ENCODE measurements at places on chromosomes 6 and 20. TPM values are rescaled to one million over a fixed set of nuclear protein-coding genes. Genes with fewer than 3 reads are reported as not detected.

The COX4I2 gene
- total RNA-seq, result not detected

The SIRPD gene
- 0.30 TPM for total RNA-seq

- peaks cover 3% of the 10 kb centered on the region for H3K4me1 ChIP-seq
- no peak overlapping the region for H3K4me3 ChIP-seq
- H3K27ac ChIP-seq, result no peak overlapping the region
- H3K36me3 ChIP-seq, result peaks cover 18% of the 10 kb centered on the region
- DNase-seq, result no peak
- H3K27me3 ChIP-seq, result no peaks in the 10 kb centered on the region
Observed at GRCh38 chr20:62202083-62202395, 18.0 kb downstream of the HRH3 start.

- no peak overlapping the region for H3K4me3 ChIP-seq
- no peak overlapping the region for H3K27ac ChIP-seq
- peaks cover 27% of the 10 kb centered on the region for H3K36me3 ChIP-seq
- DNase-seq, result no peak
- peaks cover 9% of the 10 kb centered on the region for H3K4me1 ChIP-seq
Observed at GRCh38 chr6:57421503-57421902, 104.1 kb downstream of the PRIM2 start.

DNA sequence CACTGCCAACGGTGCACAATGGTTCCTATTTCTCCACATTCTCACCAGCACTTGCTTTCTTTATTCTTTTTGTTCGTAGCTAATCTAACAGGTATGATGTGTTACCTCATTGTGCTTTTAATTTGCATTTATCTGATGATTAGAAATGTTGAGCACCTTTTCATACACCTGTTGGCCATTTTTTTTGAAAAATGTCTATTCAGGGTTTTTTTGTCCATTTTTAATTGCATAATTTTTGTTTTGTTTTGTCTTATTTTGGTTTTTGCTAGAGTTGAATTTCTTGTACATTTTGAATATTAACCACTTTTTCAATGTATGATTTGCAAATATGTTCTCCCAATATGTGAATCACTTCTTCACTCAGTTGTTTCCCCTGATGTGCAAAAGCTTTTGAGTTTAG lies 150.6 kb downstream of the TENT5A start:
- no peak overlapping the region for H3K4me3 ChIP-seq
- no peaks in the 10 kb centered on the region for H3K4me1 ChIP-seq
- H3K27ac ChIP-seq, result no peak overlapping the region
- DNase-seq, result no peak
- no peaks in the 10 kb centered on the region for H3K36me3 ChIP-seq

DNA sequence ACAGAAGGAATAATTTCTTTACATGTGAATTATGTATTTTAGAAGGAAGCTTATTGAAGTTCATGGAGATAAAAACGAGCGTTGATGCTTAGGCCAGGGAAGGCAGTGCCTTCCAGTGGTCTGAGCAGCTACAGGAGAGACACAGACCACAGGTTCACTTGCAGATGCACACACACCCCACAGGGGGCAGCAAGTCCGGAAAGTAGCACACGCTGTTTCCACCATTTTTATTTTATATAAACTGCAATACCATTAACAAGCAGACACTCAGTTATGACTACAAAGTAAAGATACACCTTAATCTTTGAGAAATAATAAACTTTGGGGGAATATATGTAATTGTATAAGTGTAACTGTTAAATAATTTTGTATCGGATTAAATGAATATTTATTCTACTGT lies 13.5 kb upstream of the DACT2 start:
- no peaks in the 10 kb centered on the region for H3K4me1 ChIP-seq
- no peak for DNase-seq
- no peaks in the 10 kb centered on the region for H3K36me3 ChIP-seq
- H3K4me3 ChIP-seq, result no peak overlapping the region
- no peak overlapping the region for H3K27ac ChIP-seq
- H3K27me3 ChIP-seq, result peaks cover 2% of the 10 kb centered on the region

DNA sequence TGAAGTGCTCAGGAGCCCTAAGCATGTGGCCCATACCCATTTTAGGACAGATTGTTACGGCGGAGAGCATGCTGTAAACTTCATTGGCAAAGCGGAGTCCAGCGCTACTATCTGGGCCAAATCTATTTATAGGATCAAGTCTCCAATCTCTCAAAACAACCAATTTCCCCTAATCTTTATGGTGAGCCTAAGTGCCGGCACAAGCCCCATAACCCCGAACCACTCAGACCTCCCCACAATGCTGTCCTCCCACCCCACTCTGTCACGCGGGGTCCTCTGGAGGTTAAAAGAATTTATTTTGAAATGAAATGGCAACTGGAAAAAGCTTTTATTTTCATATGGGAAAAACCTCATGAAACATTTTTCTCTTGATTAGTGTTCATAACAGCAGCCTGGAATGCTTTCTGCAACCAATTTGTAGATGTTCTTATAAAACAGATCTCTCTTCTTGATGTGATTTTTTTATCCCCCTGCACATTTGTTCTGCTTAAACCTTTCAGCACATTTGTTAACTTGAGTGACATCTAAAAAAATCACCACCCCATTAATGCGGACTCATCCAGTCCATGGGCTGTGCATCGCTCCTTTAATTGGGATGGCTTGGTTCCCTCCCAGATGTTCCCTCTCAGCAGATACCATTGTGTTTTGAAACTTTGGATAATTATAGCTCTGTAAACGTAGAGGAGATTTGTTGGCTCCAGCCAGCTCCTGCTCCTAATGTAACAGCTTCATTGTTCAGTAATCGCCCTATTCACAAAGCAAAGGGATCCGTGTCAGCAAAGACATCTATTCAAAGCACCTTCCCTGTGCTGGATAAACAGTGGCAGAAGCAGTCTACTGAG lies 323.6 kb downstream of the CD83 start:
- H3K4me1 ChIP-seq, result peaks cover 4% of the 10 kb centered on the region
- H3K36me3 ChIP-seq, result peaks cover 2% of the 10 kb centered on the region
- H3K27ac ChIP-seq, result no peak overlapping the region
- no peak overlapping the region for H3K4me3 ChIP-seq

The TRIM31 gene
- total RNA-seq, result not detected

DNA sequence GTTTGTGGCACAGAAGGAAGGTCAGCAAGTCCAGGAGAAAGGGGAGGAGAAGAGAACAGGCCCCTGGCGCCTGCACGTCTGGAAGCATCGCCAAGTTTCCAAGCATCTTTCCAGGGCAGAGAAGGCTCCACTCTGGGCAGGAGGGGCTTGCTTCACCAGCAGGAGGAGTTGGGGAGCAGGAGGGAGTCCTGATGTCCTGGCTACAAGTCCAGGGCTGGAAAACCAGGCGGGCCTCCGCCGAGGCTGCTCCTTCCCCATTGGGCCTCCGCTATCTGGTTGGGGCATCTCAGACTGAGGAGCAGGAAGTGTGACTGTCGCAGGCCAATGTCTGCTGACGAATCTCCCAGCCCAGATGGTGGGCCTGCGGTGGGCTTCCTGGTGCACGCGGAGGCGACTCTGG lies 421.9 kb downstream of the PREX1 start:
- peaks cover 9% of the 10 kb centered on the region for H3K27me3 ChIP-seq
- no peak for DNase-seq
- no peaks in the 10 kb centered on the region for H3K4me1 ChIP-seq
- H3K36me3 ChIP-seq, result no peaks in the 10 kb centered on the region
- no peak overlapping the region for H3K4me3 ChIP-seq
- H3K27ac ChIP-seq, result peak overlapping the region; percentile 27

- no peak for DNase-seq
- H3K4me3 ChIP-seq, result no peak overlapping the region
- H3K27ac ChIP-seq, result no peak overlapping the region
- no peaks in the 10 kb centered on the region for H3K36me3 ChIP-seq
- H3K27me3 ChIP-seq, result no peaks in the 10 kb centered on the region
Observed at GRCh38 chr6:24051942-24052589, 73.9 kb upstream of the NRSN1 start.

The SDCBP2 gene
- 3.7 TPM for total RNA-seq

GRCh38 chr20:46349035-46349741 lies 40.9 kb upstream of the CDH22 start:
- H3K4me3 ChIP-seq, result no peak overlapping the region
- H3K36me3 ChIP-seq, result peaks cover 5% of the 10 kb centered on the region
- peak; percentile 75 for DNase-seq
- H3K4me1 ChIP-seq, result peaks cover 18% of the 10 kb centered on the region
- H3K27me3 ChIP-seq, result no peaks in the 10 kb centered on the region

The TRIM15 gene
- total RNA-seq, result not detected

- peak overlapping the region; percentile 83 for H3K4me3 ChIP-seq
- H3K4me1 ChIP-seq, result peaks cover 40% of the 10 kb centered on the region
- peaks cover 13% of the 10 kb centered on the region for H3K36me3 ChIP-seq
- no peaks in the 10 kb centered on the region for H3K27me3 ChIP-seq
Observed at GRCh38 chr6:16437095-16437494, 198.7 kb downstream of the GMPR start.

- H3K36me3 ChIP-seq, result no peaks in the 10 kb centered on the region
- DNase-seq, result no peak
- no peaks in the 10 kb centered on the region for H3K4me1 ChIP-seq
- H3K4me3 ChIP-seq, result no peak overlapping the region
- no peak overlapping the region for H3K27ac ChIP-seq
- H3K27me3 ChIP-seq, result peaks cover 9% of the 10 kb centered on the region
Observed at GRCh38 chr6:116074732-116075390, 14.2 kb upstream of the FRK start.

DNA sequence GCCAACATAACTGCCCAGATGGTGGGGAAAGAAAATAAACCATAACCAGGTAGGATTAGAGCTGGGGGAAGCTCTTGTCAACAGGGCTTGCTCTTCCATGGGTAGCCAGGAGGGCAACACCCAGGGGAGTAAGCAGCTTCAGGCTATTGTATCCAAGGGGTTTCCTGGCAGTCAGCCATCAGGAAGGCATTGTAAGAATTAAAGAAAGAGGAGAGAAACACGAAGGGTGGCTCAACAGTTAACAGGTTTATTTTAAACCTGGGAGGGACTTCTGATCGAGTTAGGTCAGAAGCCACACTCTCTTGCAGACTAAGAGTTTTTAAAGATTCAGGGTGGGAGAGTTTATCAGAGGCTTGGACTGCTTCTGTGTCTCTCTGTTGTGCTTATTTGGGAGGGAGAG lies 114.2 kb downstream of the QRSL1 start:
- DNase-seq, result no peak
- peaks cover 7% of the 10 kb centered on the region for H3K27me3 ChIP-seq
- no peaks in the 10 kb centered on the region for H3K4me1 ChIP-seq
- no peak overlapping the region for H3K4me3 ChIP-seq

DNA sequence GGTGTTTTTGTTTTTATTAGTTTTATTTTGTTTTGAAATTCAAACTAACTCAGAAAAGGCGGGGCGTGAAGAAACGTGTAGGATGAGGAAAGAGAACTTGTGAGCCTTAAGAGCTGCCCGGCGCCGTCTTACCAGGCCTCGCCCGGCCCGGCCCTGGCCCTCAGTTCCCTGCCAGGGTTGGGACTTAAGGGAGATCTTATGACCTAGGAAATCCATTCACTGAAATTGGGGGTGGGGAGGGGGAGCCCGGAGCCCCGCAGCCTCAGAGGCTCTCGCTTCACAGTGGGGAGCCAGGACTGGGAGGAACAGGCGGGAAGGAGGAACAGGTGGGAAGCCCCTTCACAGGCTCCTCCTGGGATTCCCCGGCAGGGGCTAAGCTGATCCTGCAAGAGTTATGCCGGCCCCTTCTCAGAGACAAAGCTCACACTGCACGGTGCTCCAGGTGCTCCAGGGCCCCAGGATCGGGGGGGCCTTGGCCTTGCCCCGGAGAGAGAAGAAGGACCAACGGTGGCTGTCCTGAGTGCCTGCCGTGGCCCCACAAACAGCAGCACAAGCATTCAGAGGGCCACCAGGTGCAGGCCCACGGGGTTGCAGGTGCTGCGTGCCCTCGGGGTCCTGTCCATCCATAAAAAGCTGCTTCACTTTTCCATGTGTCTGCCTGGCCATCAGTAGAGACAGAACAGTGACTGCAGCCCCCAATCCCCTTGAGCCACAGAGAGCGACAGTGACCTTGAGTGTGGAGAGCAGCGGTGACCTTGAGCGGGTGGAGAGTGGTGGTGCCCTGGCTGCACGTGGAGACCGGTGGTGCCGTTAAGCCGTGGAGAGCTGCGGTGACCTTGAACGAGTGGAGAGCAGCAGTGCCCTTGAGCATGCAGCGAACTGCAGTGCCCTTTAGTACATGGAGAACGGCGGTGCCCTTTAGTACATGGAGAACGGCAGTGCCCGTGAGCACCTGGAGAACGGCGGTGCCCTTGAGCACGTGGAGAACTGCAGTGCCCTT lies 152.7 kb downstream of the DLL1 start:
- H3K4me1 ChIP-seq, result no peaks in the 10 kb centered on the region
- no peak for DNase-seq
- H3K4me3 ChIP-seq, result no peak overlapping the region
- no peaks in the 10 kb centered on the region for H3K27me3 ChIP-seq
- peaks cover 4% of the 10 kb centered on the region for H3K36me3 ChIP-seq
- H3K27ac ChIP-seq, result no peak overlapping the region

DNA sequence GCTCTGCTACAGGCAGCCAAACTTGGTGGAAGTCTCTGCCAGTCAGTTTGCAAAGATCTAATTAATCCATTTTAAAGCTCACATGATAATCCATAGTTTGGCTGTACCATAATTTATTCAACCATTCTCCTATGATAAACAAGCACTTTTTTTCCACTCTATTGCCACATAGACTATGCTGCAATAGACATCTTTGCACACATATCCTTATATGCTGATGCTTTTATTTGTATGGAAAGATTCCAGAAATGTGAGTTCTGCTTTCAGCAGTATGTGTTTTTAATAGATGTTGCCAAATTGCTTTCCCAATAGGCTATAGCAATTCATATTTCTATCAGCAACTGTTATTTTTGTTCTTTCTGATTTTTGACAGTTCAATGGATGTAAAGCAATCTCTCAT lies 628.0 kb downstream of the KIF16B start:
- no peaks in the 10 kb centered on the region for H3K36me3 ChIP-seq
- H3K27ac ChIP-seq, result no peak overlapping the region
- no peak for DNase-seq
- no peak overlapping the region for H3K4me3 ChIP-seq

- DNase-seq, result no peak
- no peaks in the 10 kb centered on the region for H3K36me3 ChIP-seq
- H3K4me1 ChIP-seq, result peaks cover 6% of the 10 kb centered on the region
- peaks cover 29% of the 10 kb centered on the region for H3K27me3 ChIP-seq
- H3K27ac ChIP-seq, result no peak overlapping the region
- H3K4me3 ChIP-seq, result no peak overlapping the region
Observed at GRCh38 chr20:1867495-1868260, 27.5 kb upstream of the SIRPA start.

GRCh38 chr6:24520929-24521546 lies 26.3 kb downstream of the ALDH5A1 start:
- H3K4me3 ChIP-seq, result no peak overlapping the region
- no peak overlapping the region for H3K27ac ChIP-seq
- H3K4me1 ChIP-seq, result peaks cover 10% of the 10 kb centered on the region
- H3K27me3 ChIP-seq, result no peaks in the 10 kb centered on the region
- peak; percentile 45 for DNase-seq
